AG08395 (cell line): ENCODE measurements at places on chromosomes 3 and 15.

- no peak for DNase-seq
Measured at GRCh38 chr3:193771653-193772421, 178.8 kb downstream of the OPA1 start.

DNA sequence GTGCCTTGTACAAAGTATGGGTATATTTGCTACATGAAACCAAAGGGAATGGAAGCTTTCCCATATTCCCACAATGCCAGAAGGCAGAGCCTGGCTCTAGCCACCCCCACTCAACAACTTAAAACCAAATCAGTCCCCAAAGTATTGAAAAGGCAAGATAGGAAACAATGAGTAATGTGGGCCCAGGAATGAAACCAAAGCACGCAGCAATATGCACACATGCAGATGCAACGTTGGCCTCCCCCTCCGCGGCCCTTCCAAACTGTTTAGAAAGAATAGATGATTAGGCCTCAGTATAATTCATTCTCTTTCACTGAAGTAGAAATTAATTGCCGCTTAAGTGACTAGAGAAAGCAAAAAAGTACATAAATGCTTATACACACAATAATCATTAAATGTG is 59.1 kb downstream of the THRB start:
- no peak for DNase-seq

DNA sequence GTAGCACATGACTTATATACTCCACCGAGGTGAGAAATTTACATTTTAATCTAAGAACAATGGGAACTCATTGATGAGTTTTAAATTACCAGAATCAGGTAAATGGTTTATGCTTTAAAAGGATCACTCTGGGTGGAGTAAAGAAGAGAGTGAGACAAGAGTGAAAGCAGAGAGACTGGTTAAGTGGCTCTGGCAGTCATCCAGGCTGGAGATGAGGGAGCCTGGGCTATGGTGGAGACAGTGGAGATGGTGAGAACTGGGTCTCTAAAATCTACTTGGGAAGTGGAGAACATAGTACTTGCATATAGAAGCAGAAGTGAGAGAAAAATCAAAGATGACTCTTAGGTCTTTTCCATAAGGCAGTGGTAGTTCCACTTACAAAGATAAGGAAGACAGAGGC is 37.1 kb upstream of the SLC25A36 start:
- no peak for DNase-seq

DNA sequence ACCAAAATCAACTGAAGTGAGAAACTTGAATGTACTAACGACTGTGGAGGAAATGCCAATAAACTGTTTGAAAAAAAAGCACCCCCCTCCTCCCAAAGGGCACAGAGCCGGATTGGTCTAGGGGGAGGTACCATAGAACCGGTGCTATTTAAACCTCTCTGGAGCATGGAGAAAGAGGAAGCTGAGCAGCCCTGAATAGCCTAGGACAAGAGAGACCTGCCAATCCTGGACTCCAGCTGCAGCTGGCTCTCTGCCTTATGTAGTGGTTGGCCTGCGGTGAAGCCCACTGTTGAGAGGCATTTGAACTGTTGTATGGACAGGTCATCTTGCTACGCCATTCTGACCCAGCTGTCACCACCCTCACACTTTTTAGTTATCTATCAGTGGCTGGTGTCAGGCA is 1.5 kb upstream of the SH3GL3 start:
- no peak for DNase-seq

DNA sequence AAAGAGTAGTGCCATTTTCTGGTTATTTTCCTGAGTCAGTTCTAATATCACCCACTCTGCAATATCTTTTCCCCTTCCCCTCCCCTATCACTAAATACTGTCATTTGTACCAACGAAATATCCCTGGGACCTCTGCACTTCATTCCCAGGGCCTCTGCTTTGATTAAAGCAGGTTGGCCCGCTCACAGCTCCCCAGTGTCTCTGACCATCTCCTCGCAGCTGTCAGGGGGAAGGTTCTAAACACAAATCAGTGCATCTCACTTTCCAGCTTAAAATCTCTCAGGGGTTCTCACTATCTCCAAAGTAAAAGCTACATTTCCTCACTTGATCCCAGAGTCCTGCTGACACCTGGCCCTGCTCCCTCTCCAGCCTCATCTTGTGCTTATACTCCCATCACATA is 28.1 kb upstream of the SLC35G2 start:
- DNase-seq: no peak

- DNase-seq: peak; percentile 47
Measured at GRCh38 chr15:90664650-90665287, 52.4 kb upstream of the BLM start.

- peak; percentile 48 for DNase-seq
Measured at GRCh38 chr3:142028243-142028777, 121.0 kb downstream of the TFDP2 start.

DNA sequence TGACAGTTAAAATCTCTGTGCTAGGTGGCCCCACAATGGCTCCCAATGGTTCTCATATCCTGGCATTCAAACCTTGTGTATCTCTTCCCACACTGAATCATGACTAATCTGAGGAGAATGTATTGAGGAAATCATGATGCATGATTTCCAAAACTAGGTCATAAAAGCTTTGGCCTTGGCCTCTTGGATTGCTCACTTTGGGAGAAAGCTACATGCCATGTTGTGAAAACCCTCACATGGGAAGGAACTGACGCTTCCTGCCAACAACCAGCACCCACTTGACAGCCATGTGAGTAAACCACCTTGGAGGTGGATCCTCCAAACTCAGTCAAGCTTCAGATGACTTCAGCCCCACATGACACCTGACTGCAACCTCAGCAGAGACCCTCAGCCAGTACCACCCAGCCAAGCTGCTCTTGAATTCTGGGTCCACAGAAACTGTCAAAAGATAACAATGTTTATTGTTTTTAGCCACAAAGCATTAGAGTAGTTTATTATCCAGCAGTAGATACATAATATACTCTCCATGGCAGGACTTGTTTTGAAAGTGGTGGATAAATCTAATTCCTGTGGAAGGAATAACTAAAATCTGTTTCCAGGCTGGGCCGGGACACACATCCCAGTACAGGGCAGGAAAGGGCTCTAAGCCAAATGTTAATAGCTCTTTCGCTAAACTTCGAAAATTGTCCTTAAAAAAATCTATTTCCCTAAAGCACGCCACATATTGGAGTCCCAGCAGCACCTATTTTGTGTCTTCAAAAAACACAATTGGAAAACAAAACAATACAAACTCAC is 1.0 kb upstream of the ZNF620 start:
- DNase-seq: peak; percentile 90

DNA sequence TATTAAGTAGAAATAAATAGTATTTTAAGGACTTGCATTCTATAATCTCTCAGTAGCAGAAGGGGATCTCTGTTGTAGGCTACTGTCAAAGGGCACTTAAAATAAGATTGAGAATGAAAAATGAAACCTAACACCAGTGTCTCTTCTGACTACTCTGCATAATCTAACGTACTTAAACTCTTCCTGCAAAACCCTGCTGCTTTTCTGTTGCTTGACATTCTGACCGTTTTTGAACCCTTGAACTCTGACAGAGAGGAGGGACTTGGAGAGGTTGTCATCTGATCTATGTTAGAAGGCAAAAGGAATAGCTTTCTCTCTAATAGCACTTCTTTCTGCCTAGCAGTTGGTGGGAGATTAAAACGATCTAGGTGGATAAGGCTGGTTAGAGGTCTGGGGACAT is 204.6 kb downstream of the ZIC1 start:
- no peak for DNase-seq

GRCh38 chr3:126474498-126475412 is 936 bp downstream of the ZXDC start:
- DNase-seq: peak; percentile 21

GRCh38 chr15:29734917-29735572 is 87.2 kb downstream of the TJP1 start:
- DNase-seq: no peak

- no peak for DNase-seq
Measured at GRCh38 chr3:189776149-189776824, 145.1 kb downstream of the TP63 start.

GRCh38 chr3:146130881-146131371 is 30.1 kb downstream of the PLOD2 start:
- DNase-seq: peak; percentile 57

- DNase-seq: no peak
Measured at GRCh38 chr15:41893422-41894250, at the start of gene SPTBN5. Gene SPTBN5, minus strand, starts transcription at chr15:41894053. Its CDS starts 556 bp downstream, at chr15:41893497.

- DNase-seq: no peak
Measured at GRCh38 chr3:183180110-183180783, 17.7 kb upstream of the LAMP3 start.

DNA sequence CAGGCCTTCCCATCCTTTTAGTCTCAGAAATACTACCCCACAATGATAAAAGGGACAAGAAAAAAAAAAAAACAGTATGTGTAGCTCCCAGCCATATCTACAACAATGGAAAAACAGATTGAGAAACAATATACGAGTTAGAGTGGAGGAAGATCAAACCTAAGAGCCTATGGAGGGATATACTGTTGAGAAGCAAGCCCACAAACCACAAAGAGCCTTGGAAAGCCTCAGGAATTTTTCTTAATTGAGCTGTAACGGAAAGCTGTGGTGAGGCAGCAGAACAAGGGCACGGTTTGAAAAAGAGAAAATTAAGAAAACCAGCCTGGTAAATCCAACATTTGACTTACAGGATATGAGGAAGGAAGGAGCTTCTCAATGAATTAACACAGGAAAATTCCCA is 21.4 kb downstream of the KPNA1 start:
- peak; percentile 59 for DNase-seq

GRCh38 chr3:151044706-151045105 is 40.8 kb upstream of the MED12L start:
- DNase-seq: no peak

GRCh38 chr3:148937467-148938255 is 53.7 kb upstream of the GYG1 start:
- DNase-seq: no peak

DNA sequence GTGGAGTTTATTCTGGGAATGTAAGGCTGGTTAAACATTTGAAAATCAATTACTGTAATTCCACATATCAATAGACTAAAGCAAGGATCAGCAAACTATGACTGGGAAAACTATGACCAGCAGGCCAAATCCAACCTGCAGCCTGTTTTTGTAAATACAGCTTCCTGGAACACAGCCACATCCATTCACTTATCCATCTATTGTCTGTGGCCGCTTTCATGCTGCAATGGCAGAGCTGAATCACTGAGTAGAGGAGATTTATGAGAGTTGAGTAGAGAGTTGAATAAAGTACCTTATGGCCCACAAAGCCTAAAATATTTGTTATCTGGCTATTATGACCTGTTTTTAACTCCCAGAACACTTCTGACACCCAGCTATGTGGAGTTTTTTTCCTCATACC is 12.2 kb downstream of the MYLK start:
- no peak for DNase-seq

DNA sequence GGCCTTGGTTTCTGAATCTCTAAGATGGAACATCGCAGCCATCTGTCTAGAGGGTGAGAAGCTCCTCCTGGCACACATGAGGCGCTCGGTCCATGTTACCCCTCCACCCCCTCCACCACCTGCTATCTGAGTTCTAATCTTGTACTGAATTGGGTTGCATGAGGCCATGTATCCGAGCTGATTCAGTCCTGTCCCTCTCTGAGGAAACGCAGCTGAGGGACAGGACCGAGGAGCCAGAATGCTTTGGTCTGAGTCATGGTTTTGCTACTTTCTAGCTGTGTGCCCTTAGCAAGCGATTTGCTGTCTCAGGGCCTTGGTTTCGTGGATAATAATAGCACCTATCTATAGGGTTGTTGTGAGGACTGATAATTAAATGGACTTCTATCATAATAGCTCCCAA is 87.8 kb upstream of the SEC13 start:
- DNase-seq: no peak

DNA sequence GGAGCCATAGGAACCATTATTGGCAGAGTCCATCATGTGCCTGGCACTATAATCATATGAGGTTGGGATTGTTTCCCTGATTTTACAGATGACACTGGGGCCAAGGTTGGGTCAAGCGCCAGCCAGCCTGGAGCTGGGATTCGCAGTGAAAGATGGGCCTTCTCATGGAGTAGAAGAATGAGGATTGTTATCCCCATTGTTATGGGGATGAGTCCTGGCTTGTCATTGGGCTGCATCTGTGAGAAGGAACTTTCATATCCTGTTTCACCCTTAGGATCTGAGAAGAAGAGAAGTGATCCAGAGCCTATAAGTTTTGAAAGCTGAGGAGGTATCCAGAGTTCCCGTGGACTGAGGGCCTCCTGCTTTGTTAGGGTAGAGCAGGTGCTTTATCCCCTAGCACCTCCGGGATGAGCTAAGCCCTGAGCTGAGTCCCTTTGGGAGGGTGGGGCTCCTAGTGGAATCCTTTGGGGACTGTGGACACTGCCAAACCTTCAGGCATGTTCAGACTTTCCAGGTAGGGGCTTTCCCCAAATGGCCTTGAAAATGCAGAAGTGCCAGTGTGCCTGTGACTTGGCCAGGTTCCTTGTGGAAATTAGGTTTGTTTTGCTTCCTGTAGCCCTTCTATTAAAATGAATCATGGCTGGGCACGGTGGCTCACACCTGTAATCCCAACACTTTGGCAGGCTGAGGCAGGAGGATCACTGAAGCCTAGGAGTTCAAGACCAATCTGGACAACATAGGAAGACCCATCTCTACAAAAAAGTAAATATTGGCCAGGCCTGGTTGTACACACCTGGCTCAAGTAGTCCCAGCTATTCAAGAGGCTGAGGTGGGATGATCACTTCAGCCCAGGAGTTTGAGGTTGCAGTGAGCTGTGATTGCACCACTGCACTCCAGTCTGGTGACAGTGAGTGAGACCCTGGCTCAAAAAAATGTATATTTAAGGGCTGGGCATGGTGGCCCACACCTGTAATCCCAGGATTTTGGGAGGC is 30.2 kb upstream of the BSN start:
- DNase-seq: no peak

DNA sequence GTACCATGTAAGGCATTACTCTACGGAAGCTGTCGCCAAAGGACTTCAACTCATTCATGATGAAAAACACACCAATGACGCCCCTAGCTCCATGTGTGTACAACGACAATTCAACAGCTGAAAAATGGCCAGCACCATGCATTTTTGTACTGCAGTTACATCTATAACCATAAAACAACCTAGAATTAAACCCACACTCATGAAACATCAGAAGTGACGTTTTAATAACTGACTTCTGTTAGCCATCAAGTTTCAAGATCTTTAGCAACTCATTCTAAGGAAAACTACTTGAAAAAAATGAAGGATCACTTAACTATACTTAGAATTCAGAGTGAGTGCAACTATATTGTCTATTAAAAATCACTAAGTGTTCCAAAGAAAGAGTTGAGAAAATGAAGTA is 84.9 kb downstream of the RFTN1 start:
- no peak for DNase-seq

DNA sequence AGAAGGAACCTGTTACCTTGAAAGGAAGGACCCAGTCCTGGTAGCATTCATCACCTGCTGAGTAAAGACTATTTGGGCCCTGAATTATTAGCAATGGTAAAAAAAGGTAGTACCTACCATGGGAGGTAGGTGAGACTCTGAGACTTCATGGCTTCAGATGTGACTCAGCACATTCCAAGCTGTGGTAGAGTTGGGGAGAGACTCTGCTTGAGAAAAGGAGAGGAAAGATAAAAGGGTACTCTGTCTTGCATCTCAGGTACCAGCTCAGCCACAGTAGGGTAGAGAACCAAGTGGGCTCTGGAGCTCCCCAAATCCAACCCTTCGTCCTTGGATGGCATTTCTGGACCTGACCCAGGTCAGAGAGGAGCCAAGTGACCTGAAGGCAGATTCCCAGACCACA is 430.4 kb downstream of the TBL1XR1 start:
- DNase-seq: no peak

GRCh38 chr3:178966299-178967176 is 105.1 kb downstream of the ZMAT3 start:
- DNase-seq: peak; percentile 32
